NCI-H2081 (cell line): ENCODE measurements at places on chromosomes 6 and 20.

DNA sequence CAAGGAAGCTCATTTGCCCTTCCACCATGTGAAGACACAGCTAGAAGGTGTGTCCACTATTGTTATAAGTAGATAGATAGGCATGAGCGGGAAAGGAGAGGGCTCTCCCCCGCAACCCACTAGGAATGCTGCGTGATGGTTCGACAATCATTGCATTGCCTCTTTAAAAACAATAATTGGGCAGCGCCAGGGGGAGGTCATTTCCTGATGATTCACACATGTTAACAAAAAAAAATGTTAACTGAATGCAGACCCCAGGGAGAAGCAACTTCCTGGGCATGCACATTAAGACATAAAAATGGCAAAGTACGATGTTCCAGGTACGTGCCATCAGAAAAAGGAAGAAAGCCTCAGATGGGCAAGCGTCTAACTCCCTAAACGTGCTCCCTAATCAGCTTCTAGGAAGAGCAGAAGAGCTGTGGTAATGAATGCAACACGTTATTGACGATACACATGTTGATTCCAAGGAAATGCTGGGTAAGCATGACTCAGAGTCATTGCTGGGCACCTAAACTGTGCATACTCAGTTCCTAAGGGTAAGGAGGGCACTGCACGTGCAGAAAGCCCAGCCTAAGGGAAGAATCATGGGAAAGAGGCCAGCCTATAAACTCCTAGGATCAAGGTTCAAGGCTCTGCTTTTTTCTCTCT lies 113.7 kb downstream of the FAM217A start:
- no peak for DNase-seq

DNA sequence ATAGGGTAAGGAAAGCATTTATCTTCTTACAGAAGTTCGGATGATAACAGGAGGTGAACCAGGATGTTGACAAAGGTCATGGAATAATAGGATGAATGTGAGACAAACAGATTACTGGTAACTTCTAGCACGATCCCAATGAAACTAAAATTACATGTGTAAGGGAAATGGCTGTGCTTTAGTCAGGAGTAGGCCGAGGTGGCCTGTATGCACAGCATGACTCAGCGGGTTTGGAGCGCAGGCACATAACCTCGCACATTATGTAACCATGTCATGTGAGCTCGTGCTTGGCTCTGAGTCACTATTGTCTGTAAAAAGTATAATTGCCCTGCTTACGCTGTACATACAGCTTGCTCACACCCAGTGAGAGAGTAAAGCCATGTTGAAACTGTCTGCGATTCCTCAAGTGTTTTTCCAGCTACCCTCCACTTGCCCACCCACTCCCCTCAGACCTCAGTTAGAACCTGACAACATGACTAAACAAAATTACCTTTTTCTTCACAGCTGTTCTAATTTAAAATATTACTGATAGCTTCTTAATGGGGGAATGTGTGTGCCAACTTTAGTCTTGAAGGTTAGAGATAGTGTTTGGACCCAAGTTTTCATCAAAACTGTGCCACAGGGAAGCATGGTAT lies 8.2 kb downstream of the CYB5R4 start:
- peak; percentile 52 for DNase-seq

GRCh38 chr6:4788953-4789584 lies 12.9 kb downstream of the CDYL start:
- DNase-seq, result no peak

DNA sequence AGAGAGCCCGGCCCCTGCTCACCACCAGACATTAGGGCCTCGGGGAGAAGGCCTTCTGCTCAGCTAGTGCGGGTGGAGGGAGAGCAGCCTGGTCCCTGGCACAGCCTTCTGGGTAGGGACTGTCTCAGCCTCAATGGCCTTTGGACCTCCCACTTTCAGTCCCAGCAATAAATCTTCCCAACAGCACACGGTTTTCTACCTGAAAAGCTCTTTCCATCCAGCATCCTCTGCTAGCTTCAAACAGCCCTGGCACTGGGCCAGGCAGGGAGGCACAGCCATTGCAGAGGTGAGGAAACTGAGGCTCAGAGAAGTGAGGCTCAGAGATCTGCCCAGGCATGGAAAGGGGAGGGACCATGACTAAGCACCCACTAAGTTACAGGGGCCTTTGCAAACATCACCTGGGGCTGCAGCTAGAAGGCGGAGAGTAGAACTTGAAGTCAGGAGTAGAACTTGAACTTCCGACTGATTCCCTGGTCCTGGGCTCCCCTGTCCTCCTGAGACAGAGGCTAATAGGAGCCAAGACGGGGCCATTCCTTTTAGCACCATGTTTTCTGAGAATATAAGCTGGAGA lies 43.9 kb upstream of the NOL4L start:
- DNase-seq, result no peak

- DNase-seq, result no peak
These were observed 37.1 kb downstream of the SLC16A10 start for GRCh38 chr6:111124406-111124805.
